Adrenal gland (tissue), 19 donors: ENCODE measurements at places on chromosomes 5 and 9.
A peak's percentile ranks its signal among the peaks of the same experiment; 100 is the strongest.

DNA sequence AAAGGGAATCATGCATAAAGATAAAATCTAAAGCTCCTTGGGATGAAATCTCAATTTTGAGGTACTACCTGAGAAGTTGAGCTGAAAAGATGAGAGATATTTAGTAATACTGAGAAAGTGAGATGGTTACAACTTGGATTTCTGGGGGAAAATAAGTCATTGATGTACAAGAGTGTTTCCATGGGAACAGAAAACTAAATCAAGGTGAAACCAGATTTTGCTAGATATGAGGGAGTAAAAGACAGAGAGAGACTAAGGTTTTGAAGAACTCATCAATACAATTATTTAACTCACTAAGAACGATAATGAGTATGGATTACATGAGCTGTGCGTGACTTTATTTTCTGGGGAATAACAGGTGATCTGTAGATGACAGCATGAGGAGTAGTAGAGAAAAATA, 10.2 kb upstream of the ST8SIA4 start:
- no peaks in the 10 kb centered on the region for H3K27me3 ChIP-seq
- DNase-seq: no peak
- no peak overlapping the region for H3K4me3 ChIP-seq
- H3K4me1 ChIP-seq: no peaks in the 10 kb centered on the region
- no peak overlapping the region for H3K27ac ChIP-seq

DNA sequence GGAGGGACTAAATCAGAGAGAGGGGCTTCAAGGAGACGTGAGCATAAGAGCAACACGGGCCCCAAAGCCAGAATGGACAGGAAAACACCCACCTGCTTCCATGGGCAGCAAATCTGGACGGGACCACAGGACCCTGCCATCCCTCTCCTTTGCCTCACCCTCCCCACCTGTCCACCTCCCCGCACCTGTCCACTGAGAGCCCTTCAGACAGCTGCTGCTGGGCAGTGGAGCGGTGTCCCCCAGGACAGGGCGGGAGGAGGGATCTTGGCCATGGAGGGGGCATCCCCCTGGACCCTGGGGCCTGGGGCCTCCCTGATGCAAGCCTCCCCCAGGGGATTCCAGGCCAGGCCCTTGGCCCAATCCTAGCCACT, 2.6 kb downstream of the CCDC183 start:
- no peak overlapping the region for H3K27ac ChIP-seq
- no peak for DNase-seq

GRCh38 chr5:141757402-141757801, 75.4 kb upstream of the ARAP3 start:
- H3K36me3 ChIP-seq: no peaks in the 10 kb centered on the region
- H3K27ac ChIP-seq: no peak overlapping the region
- H3K4me1 ChIP-seq: no peaks in the 10 kb centered on the region
- peaks cover 21% of the 10 kb centered on the region for H3K27me3 ChIP-seq

GRCh38 chr9:7613931-7614330, 185.6 kb downstream of the DMAC1 start:
- no peaks in the 10 kb centered on the region for H3K27me3 ChIP-seq
- no peak for DNase-seq
- no peaks in the 10 kb centered on the region for H3K36me3 ChIP-seq
- H3K27ac ChIP-seq: no peak overlapping the region
- H3K4me1 ChIP-seq: no peaks in the 10 kb centered on the region
- H3K4me3 ChIP-seq: no peak overlapping the region

DNA sequence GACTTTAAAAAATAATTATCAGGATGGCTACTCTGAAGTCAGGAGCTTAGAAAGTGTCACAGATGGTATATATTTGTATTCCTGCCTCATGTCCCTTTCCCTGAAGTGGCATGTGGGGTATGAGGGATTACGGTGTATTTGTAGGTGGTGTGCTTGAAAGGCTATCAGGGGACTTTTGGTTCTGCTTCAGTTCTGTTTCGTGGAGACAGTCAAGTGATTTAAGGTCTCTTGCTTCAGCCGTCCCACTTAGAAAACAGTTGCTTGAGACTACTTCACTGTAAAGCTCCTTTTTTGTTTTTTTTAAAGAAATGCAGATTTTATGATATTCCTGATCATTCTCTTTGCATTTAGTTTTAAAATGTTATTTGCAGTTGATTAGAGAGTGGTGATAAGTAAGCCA, 18.3 kb downstream of the PARP8 start:
- peaks cover 28% of the 10 kb centered on the region for H3K4me1 ChIP-seq
- H3K4me3 ChIP-seq: no peak overlapping the region
- H3K27me3 ChIP-seq: no peaks in the 10 kb centered on the region
- no peaks in the 10 kb centered on the region for H3K36me3 ChIP-seq
- no peak overlapping the region for H3K27ac ChIP-seq

DNA sequence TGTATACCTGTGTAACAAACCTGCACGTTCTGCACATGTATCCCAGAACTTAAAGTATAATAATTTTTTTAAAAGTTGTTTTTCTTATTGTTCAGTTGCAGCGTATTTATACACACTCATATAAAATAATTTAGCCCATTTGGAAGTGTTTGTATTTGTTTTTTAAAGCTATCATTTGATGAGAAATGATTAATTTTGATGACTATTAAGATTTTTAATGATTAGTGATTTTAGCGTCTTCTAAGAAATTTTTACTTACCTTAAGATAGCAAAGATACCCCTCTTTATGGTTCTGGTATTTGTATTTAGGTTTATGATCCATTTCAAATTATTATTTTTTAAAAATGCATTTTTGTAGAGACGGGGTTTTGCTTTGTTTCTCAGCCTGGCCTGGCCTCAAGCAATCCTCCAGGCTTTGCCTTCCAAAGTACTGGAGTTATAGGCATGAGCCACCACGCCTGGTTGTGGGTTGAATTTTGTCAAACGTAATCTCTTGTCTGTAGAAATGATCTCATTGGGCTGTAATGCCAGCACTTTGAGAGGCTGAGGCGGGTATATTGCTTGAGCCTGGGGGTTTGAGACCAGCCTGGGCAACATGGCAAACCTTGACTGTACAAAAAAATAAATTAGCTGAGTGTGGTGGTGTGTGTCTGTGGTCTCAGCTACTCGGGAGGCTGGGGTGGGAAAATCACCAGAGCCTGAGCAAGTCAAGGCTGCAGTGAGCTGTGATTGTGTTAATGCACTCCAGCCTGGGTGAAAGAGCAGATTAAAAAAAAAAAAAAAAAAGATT, 26.9 kb downstream of the CSNK1G3 start:
- H3K36me3 ChIP-seq: no peaks in the 10 kb centered on the region
- no peak overlapping the region for H3K27ac ChIP-seq
- H3K4me3 ChIP-seq: no peak overlapping the region
- H3K27me3 ChIP-seq: no peaks in the 10 kb centered on the region
- no peak for DNase-seq

- no peaks in the 10 kb centered on the region for H3K27me3 ChIP-seq
- no peak overlapping the region for H3K4me3 ChIP-seq
- no peak for DNase-seq
- H3K4me1 ChIP-seq: no peaks in the 10 kb centered on the region
- no peaks in the 10 kb centered on the region for H3K36me3 ChIP-seq
- no peak overlapping the region for H3K27ac ChIP-seq
Observed at GRCh38 chr9:101668421-101668820, 70.0 kb downstream of the GRIN3A start.

DNA sequence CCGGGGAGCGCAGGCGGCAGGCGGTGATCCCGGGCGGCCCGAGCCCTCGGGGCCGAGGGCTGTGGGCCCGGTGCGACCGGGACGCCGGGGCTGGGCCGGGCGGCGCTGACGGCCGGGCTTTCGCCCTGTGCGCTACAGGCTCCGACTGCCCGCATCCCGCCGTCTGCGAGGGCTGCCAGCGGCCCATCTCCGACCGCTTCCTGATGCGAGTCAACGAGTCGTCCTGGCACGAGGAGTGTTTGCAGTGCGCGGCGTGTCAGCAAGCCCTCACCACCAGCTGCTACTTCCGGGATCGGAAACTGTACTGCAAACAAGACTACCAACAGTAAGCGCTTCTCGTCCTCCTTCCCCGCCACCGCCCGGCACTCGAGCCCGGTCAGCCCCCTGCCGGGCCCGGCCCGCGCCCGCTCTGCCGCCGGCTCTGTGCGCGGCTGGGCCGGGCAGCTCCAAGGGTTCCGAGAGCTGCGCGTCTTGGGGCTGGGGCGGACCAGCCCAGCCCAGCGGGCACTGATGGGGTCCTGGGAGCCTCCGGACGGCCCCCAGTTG, 1.6 kb downstream of the LMX1B start:
- no peaks in the 10 kb centered on the region for H3K36me3 ChIP-seq
- DNase-seq: no peak
- no peak overlapping the region for H3K27ac ChIP-seq

GRCh38 chr5:15026011-15026893, 154.7 kb upstream of the ANKH start:
- no peaks in the 10 kb centered on the region for H3K36me3 ChIP-seq
- DNase-seq: no peak
- H3K4me3 ChIP-seq: no peak overlapping the region
- H3K4me1 ChIP-seq: no peaks in the 10 kb centered on the region
- no peaks in the 10 kb centered on the region for H3K27me3 ChIP-seq
- no peak overlapping the region for H3K27ac ChIP-seq

DNA sequence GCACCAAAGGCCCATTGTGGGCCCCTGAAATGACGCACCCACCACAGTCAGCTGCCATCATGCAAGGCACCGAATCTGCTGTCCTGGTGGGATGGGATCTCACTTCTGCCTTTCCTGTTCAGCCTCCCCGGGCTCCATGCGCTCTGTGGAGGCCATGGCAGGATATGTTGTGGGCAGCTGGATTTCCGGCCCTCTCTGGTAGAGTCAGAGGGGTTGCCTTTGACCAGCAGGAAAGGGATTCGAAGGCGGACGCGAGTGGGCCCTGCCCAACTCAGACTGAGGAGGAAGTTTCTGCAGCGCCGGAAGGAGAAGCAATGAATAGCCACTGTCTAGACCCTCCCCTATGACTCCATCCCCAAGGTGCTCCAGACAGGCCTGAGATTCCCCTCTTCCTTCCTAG, 35.5 kb downstream of the GADD45G start:
- H3K36me3 ChIP-seq: no peaks in the 10 kb centered on the region
- no peaks in the 10 kb centered on the region for H3K27me3 ChIP-seq
- H3K4me3 ChIP-seq: no peak overlapping the region
- H3K27ac ChIP-seq: no peak overlapping the region

DNA sequence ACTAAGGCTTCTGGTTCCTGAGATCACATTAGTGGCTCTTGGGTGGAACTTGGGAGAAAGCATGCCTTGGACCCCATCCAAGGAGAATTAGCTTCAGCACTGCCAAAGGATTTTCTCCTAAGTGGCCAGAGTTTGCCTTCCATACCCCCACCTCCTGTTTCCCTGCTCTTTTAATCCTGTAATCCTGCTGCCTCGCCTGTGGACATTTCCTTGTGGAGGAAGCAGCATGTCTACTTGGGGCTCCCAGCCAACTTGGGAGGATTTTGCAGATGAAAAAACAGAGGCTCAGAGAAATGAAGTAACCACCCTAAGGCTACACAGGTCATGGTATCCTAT, 1.6 kb downstream of the ARSI start:
- peaks cover 14% of the 10 kb centered on the region for H3K4me1 ChIP-seq
- no peak overlapping the region for H3K27ac ChIP-seq
- H3K36me3 ChIP-seq: no peaks in the 10 kb centered on the region
- H3K4me3 ChIP-seq: no peak overlapping the region

GRCh38 chr9:120284821-120285220, 295.1 kb downstream of the CDK5RAP2 start:
- no peaks in the 10 kb centered on the region for H3K36me3 ChIP-seq
- no peaks in the 10 kb centered on the region for H3K27me3 ChIP-seq
- H3K4me1 ChIP-seq: no peaks in the 10 kb centered on the region
- H3K4me3 ChIP-seq: no peak overlapping the region

- no peak overlapping the region for H3K4me3 ChIP-seq
- no peaks in the 10 kb centered on the region for H3K27me3 ChIP-seq
- DNase-seq: peak; percentile 84
- H3K4me1 ChIP-seq: peaks cover 19% of the 10 kb centered on the region
Observed at GRCh38 chr5:14190194-14191164, 47.3 kb downstream of the TRIO start.

DNA sequence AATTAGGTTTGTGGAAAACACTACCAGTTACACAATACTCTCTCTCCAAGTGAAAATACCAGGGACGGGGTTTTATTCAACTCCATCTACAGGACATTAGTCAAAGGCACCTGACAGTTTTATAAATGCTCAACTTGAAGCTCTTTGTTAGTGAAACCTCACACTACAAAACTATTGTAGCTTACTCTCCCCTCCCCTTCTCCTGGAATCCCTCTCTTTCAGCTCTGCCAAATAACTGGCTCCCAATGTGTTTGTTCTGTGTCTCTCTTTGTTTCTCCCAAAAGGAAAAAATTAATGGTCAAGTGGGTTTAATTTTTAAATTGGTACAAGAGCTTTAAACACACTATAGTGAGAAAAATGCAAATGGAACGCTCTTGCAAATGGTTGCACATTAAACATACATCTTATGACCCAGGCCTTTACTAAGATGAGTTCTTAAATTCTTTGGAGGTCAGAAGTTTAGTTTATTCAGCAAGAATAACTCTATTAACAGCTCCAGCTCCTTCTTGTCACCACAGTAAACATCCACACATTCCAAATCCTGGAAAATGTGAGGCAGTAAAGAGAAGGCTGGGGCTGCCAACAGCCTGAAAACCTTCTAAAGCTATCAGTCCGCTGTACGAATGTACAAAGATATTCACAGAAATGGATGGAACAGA, 48.4 kb downstream of the ZNF608 start:
- no peak overlapping the region for H3K4me3 ChIP-seq
- H3K27me3 ChIP-seq: no peaks in the 10 kb centered on the region
- H3K4me1 ChIP-seq: peaks cover 10% of the 10 kb centered on the region
- DNase-seq: no peak

- H3K27ac ChIP-seq: no peak overlapping the region
- H3K27me3 ChIP-seq: no peaks in the 10 kb centered on the region
- H3K4me1 ChIP-seq: peaks cover 17% of the 10 kb centered on the region
- H3K4me3 ChIP-seq: no peak overlapping the region
Observed at GRCh38 chr9:109422641-109423040, 75.5 kb downstream of the PTPN3 start.

- no peaks in the 10 kb centered on the region for H3K4me1 ChIP-seq
- no peaks in the 10 kb centered on the region for H3K36me3 ChIP-seq
- no peak overlapping the region for H3K27ac ChIP-seq
- H3K4me3 ChIP-seq: no peak overlapping the region
Observed at GRCh38 chr9:18791074-18791473, 241.9 kb downstream of the SAXO1 start.

DNA sequence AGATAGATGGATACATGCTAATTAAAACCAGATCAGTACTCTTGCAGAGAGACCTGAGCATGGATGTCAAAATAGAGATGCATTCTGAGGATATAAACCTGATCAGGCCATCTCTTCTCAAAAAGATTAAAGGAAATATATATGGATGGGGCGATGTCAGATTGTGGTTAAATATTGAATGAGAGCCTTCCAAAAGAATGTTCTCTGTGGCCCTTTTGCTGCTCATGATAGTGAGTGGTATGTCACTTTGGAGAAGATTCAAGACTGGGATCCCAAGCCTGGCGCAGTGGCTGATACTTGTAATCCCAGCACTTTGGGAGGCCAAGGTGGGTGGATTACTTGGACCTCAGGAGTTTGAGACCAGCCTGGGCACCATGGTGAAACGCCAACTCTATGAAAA, 20.5 kb downstream of the ZNF131 start:
- no peak overlapping the region for H3K27ac ChIP-seq
- H3K27me3 ChIP-seq: no peaks in the 10 kb centered on the region
- DNase-seq: no peak
- H3K4me1 ChIP-seq: peaks cover 8% of the 10 kb centered on the region
- no peak overlapping the region for H3K4me3 ChIP-seq
